CD4-positive, alpha-beta T cell treated with Interleukin-10 for 1 hour (primary cell): ENCODE measurements at places on chromosomes 7 and 10.

GRCh38 chr10:130230611-130231010, 94.4 kb downstream of the GLRX3 start:
- no peak for DNase-seq

DNA sequence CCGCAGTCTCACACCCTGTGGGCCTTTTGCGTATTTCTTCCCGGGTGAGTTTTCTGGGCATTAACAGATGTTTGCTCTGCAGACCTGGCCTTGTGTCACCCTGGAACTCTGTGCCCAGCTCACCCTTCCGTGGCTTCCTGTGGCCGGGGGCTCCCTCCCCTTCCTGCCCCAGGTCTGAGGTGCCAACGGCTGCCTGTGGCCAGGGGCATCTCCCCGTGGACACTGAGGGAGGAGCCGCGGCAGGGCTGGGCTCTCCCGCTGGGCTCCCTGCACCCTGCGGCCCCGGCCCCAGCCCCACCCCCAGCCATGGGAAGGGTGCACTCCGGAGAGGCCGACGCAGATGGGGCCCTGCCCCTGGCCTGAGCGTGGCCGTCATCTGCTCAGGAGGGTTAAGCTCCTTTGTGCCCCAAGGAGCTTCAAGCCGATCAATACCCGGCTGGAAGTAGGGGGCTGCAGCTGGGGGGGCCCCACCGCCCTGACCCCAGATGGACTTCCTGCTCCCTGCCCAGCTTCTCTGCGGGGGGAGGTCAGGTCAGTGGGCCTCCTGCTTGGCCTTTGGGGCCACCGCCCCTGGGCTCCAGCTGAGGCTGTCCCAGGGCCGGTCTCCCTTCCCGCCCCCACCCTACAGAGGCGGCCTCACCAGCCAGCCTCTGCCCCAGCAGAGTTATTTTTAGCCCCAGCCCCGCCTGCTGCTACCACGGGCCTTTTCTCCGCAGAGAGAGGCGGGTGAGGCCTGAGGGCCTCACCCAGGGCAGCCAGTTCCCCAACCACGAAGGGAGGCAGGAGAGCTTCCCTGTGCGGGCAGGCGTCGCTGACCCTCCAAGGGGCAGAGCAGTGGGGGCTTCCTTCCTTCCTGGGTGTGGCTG, 24.2 kb downstream of the PWWP2B start:
- DNase-seq, result peak; percentile 35

DNA sequence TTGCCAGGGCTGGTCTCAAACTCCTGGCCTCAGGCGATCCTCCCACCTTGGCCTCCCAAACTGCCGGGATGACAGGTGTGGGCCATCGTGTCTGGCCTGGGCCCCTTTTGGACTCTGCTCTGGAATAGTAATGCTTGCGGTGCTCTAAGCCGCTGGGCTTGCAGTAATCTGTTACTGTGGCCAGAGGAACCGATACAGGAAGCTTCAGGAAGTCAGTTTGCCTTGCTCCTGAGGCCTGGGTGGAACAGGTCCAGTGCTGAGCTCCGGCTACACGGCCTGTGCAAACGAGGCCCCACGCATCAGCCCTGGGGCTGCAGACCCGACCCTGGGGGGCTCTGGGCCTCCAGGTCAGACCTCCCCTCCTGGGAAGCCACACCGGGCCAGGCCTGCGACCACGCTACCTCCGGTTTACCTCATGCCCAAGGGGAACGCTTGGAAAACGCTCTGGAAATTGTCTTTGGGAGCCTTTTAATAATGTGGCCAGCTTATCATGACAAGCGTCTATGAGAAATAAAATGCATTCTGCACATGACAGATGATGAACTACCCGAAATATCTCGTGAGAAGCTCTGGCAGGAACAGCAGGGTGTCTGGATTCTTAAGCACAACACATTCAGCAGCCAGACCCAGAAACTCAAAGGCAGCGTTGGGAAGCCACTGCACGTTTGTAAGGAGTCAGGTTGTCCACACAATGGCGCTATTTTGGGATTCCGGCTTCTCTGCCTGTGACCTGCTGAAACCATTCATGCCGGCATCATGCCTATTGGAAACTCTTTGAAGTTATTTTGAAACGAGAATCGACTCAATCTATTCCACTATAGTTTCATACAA, 10.1 kb upstream of the ADAP1 start:
- DNase-seq, result no peak

DNA sequence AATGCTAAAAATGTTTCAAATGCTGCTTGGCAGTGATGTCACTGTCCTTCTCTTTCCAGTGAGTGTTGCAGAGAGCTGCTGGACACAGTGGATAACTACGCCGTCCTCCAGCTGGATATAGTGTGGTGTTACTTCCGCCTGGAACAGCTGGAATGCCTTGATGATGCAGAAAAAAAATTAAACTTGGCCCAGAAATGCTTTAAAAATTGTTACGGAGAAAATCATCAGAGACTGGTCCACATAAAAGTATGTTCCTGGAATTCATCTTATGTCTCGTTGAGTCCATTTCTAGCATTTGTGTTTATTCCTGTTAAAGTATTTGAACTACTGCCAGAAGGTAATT, 25.2 kb downstream of the NUB1 start:
- no peak for DNase-seq

DNA sequence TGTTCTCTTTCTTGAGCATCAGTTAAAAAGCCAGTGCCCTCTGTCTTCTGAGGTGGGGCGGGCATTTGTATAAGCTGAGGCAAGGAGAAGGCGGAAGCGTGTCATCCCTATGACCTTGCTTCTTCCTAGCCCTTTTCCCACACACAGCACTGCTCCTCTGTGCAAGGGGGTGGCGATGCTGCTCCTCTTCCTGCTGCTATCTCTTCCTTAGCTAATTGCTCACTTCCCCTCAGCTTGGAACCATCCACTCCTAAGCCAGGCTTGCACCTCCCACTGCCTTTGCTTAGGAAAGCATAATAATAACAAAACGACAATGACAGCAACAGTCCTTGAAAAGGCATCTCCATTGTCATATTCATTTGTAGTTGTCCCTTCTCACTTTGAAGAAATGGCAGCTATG, 366.9 kb downstream of the PHTF2 start:
- no peak for DNase-seq

DNA sequence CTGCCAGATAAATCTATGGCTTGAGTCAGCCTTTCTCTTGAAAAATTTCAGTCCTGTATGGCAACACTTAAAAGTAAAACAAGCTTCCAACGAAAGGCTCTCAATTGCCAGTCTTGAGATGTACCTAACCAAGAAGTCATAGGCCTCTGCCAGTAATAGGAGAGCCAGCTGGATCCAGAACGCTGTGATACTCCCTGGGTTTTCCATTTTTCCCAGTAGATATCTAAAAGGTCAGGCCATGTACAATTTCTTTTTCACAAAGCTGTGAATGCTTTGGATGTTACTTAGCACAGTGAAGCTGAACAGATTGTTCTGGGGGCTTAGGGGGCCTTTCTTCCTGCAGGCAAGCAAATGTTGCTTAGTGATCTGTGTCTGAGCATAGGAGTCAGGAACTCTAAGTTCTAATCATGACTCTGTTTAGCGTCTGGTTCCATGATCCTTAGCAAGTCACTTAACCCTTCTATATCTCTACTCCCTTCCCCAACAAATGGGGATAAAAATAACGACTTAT, 86.5 kb downstream of the ARMH3 start:
- DNase-seq, result no peak

DNA sequence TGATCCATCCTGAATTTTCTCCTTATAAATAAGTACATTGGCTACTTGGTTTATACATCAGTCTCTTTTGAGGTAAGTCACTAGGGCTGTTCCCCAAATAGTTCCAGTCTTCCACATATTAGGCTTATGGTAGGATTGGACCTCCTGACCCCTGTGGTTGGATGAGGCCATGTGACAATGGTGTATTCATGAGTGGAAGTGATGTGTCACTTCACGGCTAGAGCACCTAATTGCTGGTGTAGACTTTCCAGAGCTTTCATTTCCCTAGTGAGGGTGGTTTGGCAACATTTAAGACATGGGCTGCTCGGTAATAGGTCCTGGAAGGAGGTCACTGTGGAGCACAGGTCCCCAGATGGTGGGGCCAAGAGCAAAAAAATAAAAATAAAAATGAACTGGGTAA, 141.2 kb upstream of the ABCB5 start:
- DNase-seq, result no peak

- DNase-seq, result no peak
Measured at GRCh38 chr7:80264769-80265495, 130.3 kb downstream of the GNAI1 start.

DNA sequence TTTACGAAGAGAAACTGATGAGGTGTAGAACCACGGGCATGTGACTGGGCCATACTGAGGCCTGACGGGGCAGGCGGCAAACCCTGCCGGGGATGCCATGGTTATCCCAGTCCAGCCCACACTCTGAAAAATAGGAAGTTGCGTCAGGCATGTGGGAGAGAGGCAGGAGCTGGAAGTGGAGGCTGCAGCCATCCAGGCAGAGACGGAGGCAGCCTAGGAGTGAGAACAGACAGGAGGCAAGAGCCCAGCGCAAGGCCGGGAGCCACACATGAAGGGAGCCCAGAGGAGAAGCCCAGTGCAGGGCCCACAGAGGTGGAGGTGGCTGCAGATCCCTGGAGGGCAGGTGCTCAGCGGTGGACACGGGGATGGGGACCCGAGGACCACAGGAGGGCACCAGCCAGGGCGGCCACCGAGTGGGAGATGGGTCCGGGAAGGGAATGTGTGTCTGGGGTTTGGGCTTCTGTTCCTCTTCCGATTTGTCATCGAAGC, 175.2 kb upstream of the PPP2R2D start:
- DNase-seq, result no peak

- DNase-seq, result peak; percentile 25
Measured at GRCh38 chr7:130733931-130734814, at the start of gene KLF14. TSS of gene KLF14 (minus strand) at chr7:130734207. CDS start at chr7:130734033, 174 bp downstream.

DNA sequence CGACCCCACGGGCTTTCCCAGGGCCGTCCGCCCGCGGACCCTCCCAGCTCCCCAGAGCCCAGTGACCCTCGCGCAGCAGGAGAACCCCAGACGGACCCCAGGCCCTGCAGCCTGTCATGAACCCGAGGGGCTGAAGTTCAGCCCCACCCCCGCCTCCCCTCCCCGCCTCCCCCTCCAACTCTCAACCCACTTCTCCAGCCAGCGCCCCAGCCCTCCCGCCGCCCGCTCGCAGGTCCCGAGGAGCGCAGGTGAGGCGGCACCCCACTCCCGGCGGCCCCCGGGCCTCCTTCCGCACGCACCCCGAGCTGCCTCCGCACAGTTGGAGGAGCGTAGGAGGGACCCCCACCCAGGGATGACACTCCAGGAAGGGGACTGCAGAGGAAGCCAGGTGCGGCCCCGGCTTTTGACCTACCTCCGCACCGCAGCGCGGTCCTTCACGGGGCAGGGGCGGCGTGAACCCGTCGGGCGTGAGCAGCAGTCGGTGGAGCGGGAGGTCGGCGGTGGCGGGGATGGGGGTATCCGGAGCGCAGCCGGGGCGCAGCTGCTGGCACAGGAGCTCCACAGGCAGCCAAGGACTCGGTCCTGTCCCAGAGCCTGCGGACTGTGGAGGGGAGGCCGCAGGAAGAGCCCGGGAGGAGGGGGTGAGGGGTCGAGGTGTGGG, at the start of gene TMEM176A:
Gene TMEM176A (plus strand): TSS at position 189 of the 661 bp plus-strand sequence. CDS start 782 bp downstream, outside the sequence.
- peak; percentile 5 for DNase-seq

DNA sequence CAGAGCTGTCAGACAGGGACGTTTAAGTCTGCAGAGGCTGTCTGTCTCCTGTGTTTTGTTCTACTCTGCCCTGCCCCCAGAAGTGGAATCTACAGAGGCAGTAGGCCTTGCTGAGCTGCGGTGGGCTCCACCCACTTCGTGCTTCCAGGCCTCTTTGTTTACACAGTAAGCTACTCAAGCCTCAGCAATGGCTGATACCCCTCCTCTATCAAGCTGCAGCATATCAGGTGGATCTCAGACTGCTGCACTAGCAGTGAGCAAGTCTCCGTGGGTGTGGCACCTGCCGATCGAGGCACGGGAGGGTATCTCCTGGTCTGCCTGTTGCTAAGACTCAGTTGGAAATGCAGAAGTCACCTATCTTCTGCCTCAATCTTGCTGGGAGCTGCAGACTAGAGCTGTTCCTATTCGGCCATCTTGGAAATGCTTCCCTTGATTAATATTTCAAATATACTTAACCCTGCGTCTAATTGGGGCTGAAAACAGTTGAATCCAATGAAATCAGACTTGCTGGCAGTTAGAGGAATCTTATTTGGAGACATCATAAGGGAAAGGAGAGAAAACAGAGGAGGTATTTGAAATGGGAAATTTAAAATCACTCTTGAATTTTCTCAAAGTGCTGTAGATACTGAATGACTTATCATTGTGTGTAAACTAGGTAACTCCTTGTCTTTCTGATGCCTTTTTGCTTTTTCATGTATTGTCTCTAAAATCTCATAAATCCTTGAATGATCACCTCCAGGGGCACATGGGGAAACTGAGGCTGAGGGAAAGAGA, 13.8 kb upstream of the CYP3A5 start:
- DNase-seq, result no peak

- no peak for DNase-seq
Measured at GRCh38 chr10:85148693-85149640, 820.6 kb downstream of the CCSER2 start.

- DNase-seq, result peak; percentile 44
Measured at GRCh38 chr7:132437730-132438129, 138.5 kb downstream of the PLXNA4 start.

- DNase-seq, result no peak
Measured at GRCh38 chr7:124879771-124880170, 49.9 kb downstream of the POT1 start.

GRCh38 chr7:50397971-50398324, 52.2 kb downstream of the FIGNL1 start:
- no peak for DNase-seq

- DNase-seq, result no peak
Measured at GRCh38 chr10:78847485-78847884, 221.3 kb upstream of the ZMIZ1 start.

DNA sequence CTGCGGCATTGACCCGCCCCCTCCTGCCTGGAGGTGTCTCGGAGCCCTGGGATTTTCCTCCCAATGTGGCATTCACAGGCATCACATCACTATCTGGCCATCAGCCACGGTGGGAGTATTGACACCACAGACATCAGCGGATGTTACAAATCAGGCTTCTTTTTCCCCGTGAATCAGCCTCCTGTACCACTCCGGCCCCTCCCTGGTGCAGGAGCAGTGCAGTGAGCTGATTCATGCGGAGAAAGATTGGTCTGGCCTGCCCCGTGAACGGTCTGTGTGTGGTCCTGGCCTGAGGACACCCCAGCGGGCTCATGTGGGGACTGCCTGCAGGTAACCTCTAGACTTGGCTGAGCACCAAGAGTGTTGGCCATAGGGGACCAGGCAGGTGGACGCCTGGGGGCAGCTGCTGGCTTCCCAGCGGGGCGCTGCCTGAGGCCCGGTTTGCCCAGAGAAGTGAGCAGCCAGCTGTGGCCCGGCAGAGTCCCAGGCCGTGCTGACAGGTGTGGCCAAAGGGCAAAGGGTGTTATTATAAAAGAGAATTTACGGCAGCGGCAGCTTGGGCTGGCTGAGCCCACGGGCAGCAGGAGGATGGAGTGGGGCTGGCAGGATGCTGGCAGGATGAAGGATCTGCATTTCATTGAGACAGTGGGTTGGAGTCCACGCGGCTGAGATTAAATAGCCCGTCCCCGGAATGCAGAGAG, 32.1 kb upstream of the GNA12 start:
- DNase-seq, result no peak
